ENCODE measurements at places on chromosomes 11 and 22.
A peak's percentile ranks its signal among the peaks of the same experiment; 100 is the strongest.

DNA sequence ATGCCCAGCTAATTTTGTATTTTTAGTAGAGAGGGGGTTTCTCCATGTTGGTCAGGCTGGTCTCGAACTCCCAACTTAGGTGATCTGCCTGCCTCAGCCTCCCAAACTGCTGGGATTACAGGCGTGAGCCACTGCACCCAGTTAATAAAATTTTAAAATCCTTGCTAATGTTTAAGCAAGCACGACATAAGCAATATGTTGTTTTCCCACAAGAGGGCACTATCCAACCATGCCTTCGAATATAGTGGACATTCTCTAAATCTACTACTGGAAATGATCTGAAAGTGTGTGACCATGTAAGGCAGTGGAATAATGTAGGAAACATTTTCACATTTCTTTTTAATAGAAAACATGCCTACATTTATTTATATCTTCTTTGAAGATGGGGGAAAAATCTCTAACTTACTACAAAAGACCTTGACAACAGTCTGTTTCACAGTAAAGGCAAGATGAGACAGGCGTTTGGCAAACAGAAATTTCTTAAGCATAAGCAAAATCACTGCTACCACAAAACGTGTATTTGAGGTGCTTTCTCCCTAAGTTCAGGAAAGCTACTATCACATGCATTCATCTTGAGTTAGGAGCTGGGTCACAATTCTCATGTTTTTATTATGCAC is 38.2 kb downstream of the PITPNB start:
- no peak for DNase-seq

- no peak for DNase-seq
Observed at GRCh38 chr22:49638788-49639187, 188.9 kb downstream of the BRD1 start.

GRCh38 chr22:49260681-49261580 is 566.7 kb downstream of the BRD1 start:
- DNase-seq = no peak

GRCh38 chr22:30313527-30314363 is 13.0 kb downstream of the TBC1D10A start:
- DNase-seq = no peak

DNA sequence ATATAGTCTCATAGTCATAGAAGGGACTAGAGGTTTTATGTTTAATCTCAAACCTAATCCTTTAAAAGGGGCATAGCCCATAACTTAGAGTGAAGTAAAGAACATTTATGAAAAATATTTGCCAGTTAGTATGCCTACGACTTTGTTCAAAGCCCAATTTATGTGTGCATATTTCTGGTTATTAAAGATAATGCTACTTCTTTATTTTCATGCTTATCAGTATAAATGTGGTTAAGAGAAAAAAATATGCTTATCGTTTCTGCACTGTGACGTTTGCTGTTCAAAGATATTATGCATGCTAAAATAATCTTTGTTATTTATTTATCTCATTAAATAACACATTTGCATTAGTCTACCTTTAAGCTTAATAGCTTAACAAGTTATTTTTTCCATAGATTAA is 343.9 kb downstream of the DYNC2H1 start:
- DNase-seq = no peak

DNA sequence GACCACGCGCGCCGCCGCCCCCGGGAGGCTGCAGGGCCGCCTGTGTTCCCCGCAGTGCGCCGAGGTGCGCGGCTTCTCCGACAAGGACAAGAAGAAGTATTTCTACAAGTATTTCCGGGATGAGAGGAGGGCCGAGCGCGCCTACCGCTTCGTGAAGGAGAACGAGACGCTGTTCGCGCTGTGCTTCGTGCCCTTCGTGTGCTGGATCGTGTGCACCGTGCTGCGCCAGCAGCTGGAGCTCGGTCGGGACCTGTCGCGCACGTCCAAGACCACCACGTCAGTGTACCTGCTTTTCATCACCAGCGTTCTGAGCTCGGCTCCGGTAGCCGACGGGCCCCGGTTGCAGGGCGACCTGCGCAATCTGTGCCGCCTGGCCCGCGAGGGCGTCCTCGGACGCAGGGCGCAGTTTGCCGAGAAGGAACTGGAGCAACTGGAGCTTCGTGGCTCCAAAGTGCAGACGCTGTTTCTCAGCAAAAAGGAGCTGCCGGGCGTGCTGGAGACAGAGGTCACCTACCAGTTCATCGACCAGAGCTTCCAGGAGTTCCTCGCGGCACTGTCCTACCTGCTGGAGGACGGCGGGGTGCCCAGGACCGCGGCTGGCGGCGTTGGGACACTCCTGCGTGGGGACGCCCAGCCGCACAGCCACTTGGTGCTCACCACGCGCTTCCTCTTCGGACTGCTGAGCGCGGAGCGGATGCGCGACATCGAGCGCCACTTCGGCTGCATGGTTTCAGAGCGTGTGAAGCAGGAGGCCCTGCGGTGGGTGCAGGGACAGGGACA is 2.7 kb downstream of the NLRP6 start:
- DNase-seq = no peak

DNA sequence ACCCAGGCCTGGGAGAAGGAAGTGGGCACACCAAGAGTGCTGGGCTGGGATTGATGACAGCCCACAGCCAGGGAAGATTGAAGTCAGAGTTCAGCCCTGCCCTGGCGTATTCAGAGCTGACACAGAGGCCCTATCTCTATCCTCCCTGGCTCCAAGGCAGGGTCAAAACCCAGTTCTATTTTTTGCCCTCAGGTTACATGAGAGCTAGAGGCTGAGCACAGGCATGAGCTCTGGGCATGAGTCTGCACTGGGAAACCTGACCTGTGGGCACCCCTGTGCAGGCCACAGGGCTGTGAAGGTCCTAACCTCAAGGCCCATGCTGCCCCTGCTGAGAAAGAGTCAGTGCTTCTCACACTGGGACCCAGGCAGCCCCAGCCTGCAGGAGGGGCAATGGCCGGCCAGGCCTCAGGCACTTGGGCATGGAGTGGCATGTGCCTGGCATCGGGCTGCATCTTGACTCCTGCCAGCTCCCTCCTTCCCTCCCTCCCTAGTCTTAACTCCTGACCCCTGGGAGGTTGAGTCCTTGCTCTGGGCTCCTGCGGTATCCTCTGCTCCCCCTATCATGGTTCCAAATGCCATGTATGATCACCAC is 5.4 kb downstream of the SLC35E4 start:
- no peak for DNase-seq

- DNase-seq = no peak
Observed at GRCh38 chr11:2671748-2672147, 28.0 kb downstream of the KCNQ1OT1 start.

- DNase-seq = no peak
Observed at GRCh38 chr11:114075891-114076441, 16.5 kb downstream of the ZBTB16 start.

GRCh38 chr22:26199665-26200064 is 30.4 kb downstream of the SEZ6L start:
- no peak for DNase-seq

DNA sequence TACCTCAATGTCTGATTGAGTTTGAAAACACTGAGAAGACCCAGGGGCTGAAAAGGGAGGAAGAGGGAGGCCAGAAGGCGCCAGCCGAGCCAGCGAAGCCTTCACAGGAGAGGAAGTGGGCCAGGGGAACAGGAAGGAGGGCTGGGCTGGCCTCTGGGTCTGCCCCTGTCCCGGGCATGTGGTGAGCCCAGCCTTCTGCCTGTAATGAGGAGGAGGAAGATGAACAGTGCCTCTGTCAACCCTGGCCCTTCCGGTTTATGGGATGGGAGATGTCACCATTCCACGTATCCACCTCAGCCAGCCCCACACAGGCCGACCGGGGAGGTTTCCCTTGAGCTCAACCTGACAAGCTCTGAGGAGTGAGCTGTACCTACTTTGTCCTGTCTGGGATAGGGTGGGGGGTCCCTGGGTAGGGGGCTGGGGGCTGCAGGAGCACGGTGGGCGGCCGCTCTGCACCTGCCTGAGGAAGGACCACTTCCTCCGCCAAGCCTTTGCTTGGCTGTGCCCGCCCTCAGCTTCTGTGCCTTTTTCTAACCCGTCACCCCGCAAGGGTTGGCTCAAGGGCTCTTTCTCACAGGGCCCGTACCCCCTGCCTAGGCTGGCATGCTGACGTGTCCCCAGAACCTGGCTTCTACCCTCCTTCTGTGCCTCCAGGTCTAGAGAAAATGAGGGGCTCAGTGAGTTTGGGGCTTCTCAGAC is 2.0 kb downstream of the PARVG start:
- DNase-seq = peak; percentile 20

GRCh38 chr11:33376331-33377310 is 119.4 kb downstream of the HIPK3 start:
- no peak for DNase-seq

GRCh38 chr11:109153836-109154235 is 268.2 kb upstream of the C11orf87 start:
- DNase-seq = no peak

DNA sequence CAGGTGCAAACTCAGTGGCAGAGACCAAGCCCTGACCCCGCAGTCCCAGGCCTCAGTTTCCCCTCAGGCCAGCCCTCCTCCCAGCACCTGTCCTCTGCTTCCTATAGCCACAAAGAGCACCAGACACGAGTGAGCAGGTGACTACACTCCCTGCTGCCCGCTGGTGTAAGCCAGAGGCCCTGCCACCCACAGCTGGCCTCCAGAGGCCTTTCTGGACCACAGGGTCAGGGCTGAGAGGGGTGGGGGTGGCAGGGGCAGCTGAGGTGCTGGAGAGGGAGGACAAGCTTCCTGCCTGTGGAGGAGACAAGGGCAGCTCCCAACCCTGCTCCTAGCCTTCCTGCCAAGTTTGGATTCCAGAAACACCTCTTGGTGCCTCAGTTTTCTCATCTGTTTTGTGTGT is 31.3 kb upstream of the WNT7B start:
- DNase-seq = no peak

GRCh38 chr11:69931060-69931910 is 112.1 kb upstream of the FGF3 start:
- DNase-seq = no peak

DNA sequence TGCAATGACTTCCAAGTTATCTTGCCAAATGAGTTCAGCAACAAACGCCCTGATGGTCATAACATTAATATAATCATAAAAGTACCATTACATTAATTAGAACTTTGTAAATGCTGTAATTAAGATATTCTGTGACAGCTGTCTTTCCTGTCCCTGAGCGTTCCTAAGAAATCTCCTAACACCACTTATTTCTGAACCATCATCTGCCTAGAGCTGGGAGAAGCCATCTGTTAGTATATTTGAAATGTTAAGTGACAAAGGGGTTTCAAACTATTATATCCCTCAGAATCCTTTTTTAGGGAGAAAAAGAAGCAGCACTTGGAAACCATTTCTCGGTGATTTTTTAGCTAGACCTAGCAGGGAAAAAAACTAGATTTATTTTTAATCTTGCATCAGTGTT is 657.5 kb downstream of the FAM181B start:
- DNase-seq = no peak

- DNase-seq = no peak
Observed at GRCh38 chr11:118851970-118852369, 31.7 kb upstream of the CXCR5 start.

DNA sequence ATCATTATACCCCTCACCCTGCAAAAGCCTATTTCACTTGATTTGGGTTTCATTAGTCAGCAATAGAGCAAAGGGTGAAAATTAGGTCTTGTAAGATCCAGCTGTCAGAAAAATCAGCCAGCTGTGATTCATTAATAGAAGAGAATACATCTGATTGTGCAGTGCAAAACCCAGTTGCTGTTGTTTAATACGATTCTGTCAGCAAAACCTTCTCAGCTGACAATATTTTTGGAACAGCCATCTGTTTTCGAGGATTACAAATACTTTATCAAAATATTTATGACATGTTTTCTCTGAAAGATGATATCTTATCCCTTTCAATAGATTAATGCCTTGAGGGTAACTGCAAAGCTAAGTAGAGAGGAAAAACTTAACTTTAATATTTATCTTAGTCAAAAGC is 1354.0 kb upstream of the RAG2 start:
- no peak for DNase-seq

DNA sequence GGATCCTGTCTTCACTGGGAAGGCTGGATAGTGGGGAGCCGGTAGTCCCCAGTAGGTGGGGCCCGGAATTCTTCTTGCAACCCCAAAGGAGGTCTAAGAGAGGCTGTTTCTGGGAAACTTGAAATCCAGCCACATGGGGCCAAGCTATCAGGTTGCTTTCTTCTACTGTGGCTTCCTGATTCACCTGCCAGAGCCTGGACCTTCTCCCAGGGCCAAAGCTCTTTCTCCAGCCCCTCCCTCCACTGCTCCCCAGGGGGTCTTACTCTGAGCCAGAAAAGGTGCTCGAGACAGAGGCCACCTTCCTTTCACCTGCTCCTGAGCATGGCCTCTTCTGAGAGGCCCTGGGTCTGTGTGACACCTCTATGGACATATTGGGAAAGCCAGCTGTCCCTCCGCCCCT is 9.1 kb downstream of the TST start:
- no peak for DNase-seq
